CD4-positive, alpha-beta T cell treated with Interleukin-15 for 4 hours (primary cell): ENCODE measurements at places on chromosomes 6 and 20.
A peak's percentile ranks its signal among the peaks of the same experiment; 100 is the strongest.

DNA sequence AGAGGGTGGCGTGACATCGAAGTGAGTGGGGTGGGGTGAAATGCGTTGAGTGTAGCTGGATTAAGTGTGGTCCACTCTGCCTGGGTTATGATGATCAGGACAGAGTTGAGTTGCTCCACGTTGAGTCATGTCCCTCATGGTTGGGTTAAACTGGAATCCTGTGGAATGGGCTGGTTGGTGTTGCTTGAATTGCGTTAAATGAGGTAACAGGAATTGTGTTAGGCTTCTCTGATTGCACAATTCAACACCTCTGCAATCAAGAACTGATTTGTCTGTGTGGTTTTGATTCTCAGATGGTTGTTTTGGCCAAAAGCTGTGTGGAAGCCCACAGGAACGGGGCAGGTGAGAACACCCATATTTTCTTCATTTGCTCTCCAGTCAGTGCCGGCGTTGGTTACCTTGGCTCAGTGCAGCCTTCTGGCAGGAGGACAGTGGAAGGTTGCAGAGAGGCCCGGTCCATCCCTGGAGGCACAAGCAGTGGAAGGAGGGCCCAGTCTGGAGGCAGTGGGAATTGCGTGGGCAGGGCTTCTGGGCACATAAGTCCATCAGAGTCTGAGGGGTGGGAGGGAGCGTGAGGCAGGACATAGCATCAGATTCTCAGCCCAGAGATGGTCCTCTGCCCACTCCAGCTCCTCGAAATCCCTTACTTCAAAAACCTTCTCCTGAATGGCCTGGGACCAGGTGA lies 11.6 kb downstream of the NOTCH4 start:
- DNase-seq: no peak

DNA sequence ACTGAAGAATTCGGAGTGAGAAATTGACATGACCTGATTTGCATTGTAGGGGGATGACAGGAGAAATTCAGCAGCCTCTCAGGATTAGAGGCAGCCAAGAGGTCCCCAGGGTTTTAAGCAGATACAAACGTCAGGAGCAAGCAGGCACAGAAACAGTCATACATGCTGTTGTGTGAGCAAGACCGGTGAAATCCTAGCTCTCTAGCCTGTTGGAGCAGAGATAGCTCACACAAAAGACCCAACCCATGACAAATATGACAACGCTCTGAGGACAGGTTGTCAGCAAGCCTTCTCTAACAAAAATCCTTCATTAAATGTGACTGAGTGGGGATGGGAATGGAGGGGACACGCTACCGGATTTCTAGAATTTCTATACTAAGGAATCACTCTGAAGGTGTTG lies 23.0 kb upstream of the AKAP12 start:
- no peak for DNase-seq

- no peak for DNase-seq
Observed at GRCh38 chr20:32537657-32538525, 47.2 kb downstream of the NOL4L start.

GRCh38 chr6:73666393-73666792 lies 12.6 kb upstream of the SLC17A5 start:
- no peak for DNase-seq

DNA sequence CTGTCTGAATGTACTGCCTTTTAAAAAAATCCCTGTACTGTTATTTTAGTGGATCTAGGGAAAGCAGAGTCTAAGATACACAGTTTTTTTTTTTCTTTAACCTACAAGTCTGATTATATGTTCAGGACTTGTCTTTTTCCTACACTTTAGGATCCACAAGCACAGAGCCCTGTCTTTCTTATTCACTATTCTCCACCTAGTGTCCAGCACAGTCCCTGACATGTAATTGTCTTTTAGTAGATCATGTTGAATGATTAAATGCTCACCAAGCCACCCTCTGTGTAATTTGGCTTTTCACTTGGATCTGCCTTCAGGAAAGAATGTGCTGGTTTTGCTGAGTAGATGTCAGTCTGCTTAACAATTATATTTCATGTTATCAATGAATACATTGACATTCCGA lies 35.8 kb upstream of the YWHAB start:
- DNase-seq: no peak

- no peak for DNase-seq
Observed at GRCh38 chr6:44073612-44074438, 53.4 kb downstream of the MRPL14 start.

DNA sequence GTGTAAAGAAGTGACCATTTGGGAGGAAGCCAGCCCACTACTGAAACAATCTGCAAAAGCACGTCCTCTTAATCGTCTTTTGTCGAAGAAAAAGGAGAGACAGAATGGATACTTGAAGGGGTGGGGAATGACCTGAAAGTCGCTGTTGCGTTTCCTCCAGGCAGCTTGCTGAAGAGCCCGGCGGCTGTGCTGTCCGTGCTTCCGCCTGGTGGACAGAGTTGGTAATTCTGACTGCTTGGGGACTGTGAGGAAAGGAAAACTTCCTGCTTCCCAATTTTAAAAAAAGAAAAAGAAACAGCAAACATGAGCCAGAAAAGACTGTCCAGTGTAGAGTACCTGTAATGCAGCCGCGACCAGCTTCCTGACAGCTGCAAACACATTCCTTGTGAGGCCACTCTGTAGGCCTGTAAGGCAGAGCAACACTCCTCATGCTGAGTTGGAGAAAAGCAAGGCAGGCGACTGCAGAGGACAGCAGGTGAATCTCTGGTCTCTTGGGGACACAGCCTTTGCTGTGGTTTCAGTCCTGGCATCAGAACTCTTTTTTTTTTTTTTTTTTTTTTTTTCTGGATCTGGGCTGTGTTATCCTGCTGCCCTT lies 251.1 kb upstream of the TBX18 start:
- no peak for DNase-seq

DNA sequence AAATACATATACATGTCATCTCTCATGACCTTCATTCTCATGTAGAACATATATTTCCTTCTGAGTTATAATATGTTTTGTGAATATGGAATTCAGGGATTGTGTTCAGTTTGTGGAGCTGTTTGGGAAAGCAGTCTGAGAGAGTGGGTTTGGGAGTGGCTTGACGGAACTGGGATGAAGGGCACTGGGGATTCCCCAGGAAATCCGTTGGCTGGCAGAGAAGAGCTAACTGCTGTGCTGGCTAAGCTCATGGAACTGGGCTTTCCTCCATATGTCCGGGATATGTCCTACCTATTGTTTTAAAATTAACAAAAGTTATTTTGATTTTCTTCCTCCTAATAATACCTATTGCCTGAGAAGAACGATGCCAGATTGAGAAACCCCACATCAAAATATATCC lies 359.5 kb upstream of the FLRT3 start:
- DNase-seq: no peak

GRCh38 chr6:47413752-47414422 lies 63.7 kb upstream of the CD2AP start:
- DNase-seq: peak; percentile 60

GRCh38 chr6:133254552-133255228 lies 13.5 kb downstream of the EYA4 start:
- no peak for DNase-seq
